IPS DF 6.9 (cell line): ENCODE measurements at places on chromosomes 1 and 21.

- no peak for DNase-seq
These were observed 129.0 kb downstream of the APP start for GRCh38 chr21:26041431-26042180.

DNA sequence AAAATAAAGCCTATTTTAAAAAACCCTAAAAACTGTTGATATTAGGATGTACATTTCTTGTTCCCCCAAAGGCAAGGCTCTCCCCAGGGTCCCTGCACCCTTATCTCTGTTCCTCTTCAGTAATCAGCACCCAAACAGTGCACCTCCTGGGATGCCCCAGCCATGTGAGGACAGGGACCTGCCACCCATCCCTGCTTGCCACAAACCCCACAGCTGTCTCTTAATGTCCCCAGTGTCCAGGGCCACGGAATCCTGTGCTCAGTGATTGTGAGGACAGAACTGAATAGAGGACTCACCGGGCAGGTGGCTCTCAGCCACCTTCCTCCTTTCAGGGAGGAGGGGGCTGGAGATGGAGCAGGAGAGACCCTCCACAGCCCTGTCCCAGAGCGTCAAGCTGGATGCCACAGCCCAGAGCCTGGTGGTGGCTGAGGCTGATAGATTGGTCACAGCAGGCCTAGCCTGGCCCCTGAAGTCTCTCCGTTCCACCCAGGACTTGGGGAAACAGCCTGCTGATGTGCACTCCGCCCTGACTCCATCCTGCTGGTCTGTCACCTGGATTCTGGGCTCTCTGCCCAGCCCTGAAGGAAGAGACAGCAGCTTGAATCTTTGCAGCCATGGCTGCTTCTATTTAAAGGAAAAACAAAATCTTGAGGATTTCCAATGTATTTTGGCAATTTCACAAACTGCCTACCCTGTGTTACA, 23.1 kb downstream of the RNF187 start:
- no peak for DNase-seq

DNA sequence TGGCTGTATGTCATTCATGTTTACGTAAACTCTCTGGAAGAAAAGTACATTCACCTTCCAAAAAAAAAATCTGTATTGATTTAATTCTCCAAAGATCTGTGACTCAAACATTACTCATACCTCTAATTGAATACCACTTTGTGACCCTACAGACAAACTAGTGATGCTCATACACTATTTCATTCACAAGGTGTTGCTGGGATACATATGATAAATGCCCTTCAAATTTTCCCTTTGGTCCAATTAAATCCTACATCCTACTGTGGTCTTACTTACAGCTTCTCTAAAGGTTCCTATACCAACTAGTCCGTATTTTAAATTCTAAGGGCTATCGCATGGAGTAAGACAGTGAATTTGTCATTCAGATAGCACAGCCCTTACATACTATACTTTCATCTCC, 26.8 kb upstream of the CADM3 start:
- no peak for DNase-seq

DNA sequence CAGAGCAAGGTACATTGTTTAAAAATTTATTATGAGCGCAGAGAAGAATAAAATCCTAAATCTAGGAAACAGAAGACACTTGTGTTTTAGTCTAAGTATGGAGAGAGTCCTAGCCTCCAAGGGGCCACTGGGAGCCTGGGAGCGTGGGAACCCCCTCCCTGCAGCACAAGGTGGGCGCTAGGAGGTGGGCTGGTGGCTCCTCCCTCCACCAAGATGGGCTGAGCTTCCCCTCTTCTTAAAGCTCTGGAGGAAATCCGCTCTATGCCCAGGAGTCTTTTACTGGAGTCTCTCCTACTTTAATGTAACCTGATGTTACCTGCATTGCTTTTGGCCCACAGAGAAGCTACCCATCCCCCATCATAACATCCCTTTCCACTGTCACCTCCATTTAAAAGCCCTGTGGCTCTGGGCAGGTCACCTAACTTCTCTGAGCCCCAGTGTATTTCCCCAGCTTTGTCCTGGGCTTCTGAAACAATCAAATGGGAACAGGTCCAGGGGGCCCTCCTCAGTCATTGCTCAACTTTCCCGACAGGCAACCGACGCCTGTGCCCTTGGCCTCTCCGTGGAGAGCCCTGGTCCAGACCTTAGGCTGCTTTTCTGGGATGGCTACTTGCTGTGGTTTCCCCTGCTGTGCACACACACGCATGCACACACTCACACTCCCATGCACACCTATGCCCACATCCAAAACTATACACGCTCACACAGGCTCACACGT, 181.5 kb downstream of the NPHP4 start:
- no peak for DNase-seq

DNA sequence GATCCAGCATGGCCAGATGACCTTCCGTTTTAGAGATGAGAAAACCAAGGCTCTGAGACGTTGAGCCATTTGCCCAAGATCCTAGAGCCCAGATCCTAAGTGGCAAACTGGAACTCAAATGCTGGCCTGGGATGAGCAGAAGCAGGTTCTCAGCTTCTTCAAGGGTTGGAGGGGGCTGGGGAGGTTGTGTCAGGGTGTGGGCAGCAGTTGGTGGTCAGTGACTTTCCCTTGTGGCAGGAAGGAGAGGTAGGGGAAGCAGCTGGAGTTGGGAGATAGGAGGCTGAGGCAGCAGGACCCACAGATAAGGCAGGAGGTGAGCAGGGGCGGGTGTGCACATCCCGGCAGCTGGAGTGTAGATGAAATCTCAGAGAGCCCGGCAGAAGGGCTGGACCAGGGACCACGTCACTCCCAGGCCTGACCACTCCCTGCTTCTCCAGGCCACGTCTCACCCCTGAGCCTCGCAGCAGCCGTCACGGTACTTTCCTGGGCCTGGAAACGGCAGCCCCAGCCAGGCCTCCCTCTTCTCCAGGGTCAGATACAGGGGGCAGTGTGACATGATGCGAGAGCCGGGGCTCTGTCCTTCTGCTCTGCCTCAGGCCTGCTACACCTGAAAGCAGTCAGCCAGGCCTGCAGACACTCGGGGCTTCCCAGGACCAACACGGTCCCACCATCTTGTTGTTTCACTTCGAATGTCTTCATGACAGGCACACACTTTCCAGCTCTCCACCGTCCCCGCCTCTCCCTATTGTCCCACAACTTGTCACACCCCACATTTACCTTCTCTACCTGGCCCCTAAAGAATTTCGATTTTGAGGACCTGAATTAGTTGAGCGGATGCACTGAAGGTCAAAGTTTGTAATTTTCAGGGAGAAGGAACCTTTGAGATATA, 11.5 kb upstream of the LAPTM5 start:
- no peak for DNase-seq

- DNase-seq, result no peak
These were observed 5.1 kb downstream of the KCNJ15 start for GRCh38 chr21:38261851-38262250.

DNA sequence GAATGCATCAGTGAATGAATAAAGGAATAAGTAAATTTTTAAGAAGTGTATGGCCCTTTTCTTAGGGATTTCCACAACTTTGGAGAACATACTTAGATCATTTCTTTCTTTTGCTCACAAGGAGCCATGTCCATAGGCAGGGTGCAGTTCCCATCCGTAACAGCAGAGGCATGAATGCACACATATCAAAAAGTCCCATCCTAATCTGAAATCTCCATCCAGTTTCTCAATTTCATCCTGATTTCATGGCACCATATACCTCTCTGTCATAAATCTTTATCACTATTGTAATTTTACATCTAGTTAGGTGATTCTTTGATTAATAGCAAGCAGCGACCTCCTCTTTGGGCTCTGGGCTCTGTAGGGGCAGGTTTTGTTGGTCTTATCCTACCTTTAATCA, 359.2 kb downstream of the RRAGC start:
- DNase-seq, result no peak

DNA sequence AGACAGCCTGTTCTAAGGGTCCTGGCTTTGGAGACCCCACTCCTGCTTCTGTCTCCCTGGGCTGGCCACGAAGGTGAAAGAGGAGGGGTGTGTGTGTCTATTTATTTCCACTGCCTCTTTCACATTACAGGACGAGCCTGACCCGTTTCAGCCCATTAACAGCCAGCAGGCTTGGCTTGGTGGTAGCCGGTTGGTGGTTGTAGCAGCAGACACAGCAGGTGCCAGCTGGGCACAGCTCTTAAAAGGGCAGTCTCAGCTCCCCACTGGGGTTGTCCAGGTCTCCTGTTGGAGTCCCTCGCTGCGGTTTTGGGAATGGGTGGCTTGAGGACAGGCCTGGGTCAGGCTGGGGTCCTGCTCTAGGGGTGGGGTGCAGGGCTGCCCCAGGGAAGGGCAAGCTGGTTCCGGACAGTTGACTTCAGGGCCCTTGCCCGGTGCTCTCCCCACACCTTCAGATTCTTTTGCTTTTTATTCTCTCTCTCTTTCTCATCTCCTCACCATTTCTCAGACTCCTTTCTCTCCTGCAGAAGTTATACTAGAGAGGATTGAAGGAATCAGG, 84.6 kb downstream of the ACTL8 start:
- DNase-seq, result no peak

DNA sequence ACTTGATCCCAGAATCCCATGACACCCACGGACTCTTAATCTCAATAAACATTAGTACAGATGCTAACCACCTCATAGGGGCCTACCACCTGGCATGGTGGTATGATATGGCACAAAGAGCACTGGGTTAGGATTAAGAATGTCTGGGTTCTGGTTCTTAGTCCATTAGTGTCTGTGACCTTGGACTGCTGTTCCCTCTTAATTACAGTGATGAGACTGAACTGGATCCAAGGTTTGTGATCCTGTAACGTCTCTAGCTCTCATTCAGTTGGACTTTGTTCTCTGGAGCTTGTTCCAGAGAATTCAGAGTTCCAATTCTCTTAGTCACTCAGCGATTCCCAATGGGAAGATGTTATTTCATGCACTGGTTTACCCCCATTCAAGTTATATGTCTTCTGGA, 23.6 kb upstream of the PIGC start:
- no peak for DNase-seq

GRCh38 chr1:22773981-22774832, 63.6 kb downstream of the EPHB2 start:
- DNase-seq, result no peak

DNA sequence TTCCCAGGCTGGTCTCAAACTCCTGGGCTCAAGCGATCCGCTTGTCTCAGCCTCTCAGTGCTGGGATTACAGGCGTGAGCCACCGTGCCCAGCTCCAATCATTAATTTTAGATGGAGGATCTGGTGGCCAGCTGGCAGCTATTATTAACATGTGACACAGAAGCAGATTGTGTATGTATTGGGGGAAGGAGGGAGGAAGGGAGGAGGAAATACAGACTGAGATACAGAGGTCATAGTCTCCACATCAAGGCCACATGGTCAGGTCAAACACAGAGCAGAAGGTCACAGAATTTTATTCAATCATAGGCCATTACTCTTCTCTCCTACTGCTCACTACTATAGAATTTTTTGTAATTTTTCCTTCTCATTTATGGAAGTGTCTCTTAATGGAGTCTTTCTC, 57.9 kb upstream of the ADORA3 start:
- no peak for DNase-seq

- no peak for DNase-seq
These were observed 1.1 kb upstream of the S100A9 start for GRCh38 chr1:153356392-153357075.

DNA sequence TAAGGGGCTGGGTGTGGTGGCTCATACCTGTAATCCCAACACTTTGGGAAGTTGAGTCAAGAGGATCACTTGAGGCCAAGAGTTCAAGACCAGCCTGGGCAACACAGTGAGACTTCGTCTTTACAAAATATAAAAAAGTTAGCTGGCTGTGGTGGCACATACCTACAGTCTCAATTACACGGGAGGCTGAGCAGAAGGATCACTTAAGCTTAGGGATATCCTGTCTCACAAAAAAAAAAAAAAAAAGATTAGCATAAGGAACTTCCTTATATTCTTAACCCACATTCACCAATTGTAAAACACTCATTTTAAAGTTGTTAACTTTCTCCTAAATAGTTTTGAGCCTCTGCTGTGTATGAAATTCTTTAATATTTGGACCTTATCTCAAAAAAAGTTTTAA, 53.1 kb downstream of the ABCD3 start:
- no peak for DNase-seq

GRCh38 chr1:11031624-11032262, 15.3 kb downstream of the MASP2 start:
- DNase-seq, result no peak

DNA sequence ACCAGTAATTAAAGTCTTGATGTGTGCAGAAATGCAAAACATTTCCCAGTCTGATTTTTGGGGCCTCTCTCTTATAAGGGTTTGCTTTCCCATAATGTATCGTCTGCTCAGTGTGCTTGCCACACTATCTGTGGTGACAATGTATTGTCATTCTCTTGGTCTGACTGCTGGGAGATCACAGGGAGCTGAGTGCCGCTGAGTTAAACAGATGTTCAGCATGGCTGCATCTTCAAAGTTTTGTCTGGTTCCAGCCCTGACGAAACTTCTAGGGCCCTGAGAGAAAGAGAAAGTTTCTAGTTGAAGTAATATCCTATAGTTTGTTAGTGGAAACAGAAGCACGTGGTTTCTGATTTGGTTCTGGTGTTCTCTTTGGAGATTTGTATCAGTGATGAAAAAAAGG, 42.6 kb downstream of the DNM3 start:
- DNase-seq, result no peak

DNA sequence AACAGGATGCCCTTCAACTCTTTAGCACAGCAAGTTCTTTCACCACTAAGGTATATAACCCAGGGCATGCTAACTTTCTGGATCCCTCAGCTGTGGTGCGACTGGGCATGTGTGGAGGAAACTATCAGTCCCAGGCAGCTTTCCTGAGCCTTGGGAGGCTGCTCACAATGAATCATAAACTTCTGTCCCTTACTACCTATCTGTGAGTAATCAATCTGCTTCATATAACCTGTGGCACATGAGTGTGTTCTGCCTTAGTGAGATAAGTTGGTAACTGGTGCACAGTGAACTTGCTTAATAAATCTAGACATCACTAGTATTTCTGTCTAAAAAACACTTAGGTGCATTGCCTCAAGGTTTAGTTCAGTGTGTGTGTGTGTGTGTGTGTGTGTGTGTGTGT, 158.0 kb downstream of the GPATCH2 start:
- DNase-seq, result no peak

- DNase-seq, result no peak
These were observed 200.8 kb upstream of the VAMP3 start for GRCh38 chr1:7570311-7570710.

DNA sequence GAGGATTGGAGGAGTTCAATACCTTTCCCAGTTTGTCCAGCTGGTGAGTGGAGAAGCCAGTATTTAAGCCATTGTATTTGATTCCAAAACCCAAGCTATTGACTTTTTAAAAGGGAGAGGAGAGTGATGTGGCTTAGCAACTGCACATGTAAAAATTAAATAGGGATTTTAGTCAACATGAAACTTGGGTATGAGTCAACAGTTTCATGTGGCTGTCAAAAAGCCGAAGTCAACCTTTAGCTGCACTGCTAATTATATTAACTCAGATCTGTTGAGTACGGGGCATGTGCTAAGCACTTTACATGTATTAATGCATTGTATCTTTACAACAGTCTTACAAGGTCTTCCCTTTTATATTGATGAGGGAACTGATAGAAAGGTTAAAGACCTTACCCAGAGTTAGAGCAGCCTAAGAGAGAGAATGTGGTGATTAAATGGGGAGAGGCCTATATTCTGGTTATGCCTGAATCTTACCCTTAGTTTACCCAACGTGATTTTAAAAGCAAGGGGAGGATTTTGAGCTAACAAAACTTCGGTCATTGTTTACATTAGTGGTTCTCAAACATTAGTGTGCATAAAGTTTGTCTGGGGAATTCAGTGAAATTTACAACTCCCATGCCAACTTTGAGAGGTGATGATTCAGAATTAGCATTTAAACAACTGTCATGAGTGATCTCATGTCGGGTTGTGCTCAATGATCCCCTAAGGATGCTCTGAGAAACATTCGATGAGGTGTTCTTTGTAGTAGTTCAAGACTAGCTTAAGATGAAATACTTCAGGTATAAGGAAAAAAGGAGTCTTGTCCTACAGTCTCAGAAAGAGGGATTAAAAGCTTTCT, 6.9 kb upstream of the SLC35F3 start:
- DNase-seq, result no peak
